ENCODE measurements at places on chromosomes 6 and 20.

DNA sequence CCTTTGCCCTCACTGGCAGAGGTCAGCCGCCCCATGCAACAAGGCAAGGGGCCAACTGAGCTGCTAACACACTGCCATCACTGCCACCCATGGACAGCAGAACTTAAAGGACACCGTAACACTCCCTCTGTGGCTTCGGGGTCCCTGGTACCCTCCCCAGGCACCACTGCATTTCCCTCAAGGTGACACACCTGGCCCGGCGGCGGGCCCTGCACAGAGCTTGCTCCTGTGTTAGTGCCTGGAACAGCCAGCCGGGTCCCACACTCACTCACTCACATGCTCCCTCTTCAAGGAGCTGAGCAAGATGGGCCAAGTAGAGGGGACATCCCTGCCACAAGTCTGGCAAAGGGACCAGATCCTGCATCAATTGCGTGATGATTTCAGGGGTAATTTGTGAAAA lies 126.5 kb upstream of the SOX4 start:
- no peak for DNase-seq

DNA sequence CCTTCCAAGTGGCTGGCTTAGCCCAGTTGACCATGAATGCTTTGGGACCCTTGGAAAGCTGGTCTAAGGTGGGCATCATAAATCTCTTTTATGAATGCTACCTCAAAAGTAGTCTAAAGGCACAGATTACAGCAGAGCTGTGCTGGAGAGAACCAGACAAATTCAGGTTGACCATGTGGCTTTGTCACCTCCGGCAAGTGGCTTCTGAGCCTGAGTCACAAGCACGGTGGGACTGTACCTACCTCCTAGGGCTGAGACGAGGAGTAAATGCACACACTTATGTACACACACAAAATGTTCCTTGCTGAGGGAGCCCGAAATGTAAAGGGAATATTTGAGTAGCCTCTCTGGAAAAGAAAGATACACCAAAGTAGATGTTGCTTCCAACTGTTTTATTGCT lies 155.9 kb downstream of the NFATC2 start:
- no peak for DNase-seq

DNA sequence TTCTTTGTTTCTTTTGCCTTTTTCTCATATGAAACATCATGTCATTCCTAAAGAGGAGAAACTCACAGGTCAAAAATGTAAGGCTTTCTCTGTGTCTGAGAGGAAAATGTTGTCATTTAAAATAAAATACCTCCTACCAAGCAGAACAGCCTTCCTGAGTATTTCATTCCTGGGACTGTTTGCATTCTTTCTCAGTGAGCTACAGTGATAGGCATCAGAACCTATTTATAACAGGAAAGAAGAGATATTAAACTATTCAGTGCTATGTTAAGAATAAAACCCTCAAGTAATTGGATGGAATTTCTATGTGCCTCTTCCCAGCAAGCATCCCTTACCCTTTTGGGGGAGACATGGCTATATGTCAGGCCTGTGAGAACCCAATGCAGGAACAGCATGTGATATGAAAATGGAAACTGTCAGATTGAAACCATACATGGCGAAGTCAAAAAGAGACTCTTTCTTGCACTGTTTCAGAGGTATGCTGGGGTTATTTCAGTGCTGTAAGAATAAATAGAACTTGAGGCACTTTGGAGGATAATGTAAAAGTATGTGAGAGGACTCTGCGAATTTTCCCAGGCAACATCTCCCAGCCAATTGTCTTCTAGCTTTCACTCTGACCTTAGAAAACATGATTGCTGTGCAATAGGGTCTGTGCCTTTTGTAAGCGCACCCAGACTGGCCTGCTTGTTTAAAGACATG lies 133.8 kb upstream of the CCN2 start:
- no peak for DNase-seq

DNA sequence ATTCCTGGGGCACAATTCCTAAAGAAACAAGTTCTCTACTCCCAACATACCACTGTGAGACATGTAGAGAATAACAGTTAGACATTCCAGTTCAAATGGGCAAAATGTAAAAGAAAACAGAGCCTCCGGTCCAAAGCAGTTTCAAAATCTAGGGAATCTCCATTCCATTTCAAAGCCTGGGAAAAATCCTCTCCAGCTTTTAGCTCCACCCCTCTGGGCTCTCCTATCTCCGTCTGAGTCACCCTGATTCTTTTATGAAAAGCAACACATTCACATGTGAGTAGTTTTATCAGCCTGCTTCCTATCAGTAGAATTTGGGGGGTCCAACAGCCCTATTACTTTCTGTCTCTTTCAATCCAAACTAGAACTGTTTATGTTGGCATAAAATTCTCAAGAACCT lies 3.7 kb downstream of the CSNK2A1 start:
- DNase-seq = no peak

DNA sequence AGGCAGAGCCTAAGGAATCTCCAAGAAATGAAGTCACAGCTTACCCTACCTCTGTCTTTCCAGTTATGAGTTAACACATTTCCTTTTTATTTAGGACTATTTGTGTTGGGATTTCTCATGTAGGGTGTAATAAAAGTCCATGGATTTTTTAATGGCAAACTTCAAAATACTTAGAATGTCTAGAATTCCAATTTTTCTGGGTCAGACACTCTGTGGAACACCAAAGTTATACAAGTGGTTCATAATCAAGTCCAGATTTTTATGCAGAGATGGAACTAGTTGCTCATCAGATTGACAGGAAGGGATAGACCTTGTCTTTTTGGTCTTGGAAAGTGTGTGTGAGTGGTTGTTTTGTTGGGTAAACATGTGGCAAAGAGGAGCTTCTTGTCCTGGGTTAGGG lies 303.5 kb upstream of the RNF24 start:
- no peak for DNase-seq

- DNase-seq = no peak
Observed at GRCh38 chr20:30281584-30282197, 975.8 kb upstream of the DEFB115 start.

- no peak for DNase-seq
Observed at GRCh38 chr6:56753811-56754210, 111.1 kb upstream of the DST start.

DNA sequence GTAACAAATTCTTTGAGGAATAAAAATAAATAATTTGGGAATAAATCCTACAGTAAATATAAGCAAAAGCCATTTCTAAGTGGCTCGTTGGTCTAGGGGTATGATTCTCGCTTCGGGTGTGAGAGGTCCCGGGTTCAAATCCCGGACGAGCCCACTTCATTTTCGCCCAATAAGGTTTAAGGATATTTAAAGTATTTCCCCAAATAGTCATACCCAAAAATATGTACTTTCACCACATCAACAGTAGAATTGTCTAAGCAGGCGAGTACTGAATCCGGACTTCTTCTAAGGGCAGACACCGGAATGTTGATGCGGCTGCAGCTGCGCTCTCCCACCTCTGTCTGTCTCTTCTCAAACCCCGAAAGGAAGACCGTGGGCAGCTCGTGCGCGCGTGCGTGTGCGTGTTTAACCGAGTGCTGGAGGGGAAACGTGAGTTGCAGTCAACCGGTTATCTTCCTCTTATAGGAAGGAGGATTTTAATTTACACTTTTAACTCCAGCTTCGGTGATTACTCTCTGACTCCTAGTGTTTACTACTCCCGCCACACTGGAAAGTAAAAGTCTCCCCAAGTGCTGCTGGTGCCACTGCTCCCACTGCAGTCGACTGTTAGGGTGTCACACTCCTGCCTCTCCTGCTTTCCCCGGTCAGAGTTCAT lies 155.7 kb upstream of the PRSS16 start:
- DNase-seq = no peak

- DNase-seq = no peak
Observed at GRCh38 chr6:35360349-35361138, 18.2 kb downstream of the PPARD start.

- DNase-seq = no peak
Observed at GRCh38 chr6:127515234-127515793, 3.8 kb downstream of the MTCL3 start.

DNA sequence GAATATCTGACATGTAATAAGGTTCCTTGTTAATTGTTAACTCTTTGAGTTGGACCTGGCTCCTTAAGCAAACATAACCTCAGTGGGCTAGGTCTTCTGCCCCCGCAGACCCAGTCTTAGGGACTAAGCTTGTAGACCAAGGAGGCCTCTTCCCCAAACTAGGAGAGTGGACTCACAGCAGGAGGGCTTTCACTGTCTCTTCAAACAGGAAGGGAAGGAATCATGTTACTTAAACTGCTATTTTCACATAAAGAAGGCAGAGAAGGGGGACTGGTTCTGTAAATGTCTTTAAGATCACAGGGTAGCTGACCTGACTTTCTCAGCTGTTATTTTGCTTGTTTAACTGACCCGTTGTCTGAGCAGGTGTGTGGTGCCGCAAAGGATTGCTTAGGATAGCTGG lies 34.9 kb upstream of the PRDM1 start:
- DNase-seq = no peak

GRCh38 chr6:164417537-164418261 lies 891.7 kb downstream of the C6orf118 start:
- DNase-seq = no peak

- no peak for DNase-seq
Observed at GRCh38 chr20:44038681-44039123, 124.0 kb downstream of the TOX2 start.

Measured in NCI-H1048 (cell line).